Motor neuron (in vitro differentiated cells): ENCODE measurements at places on chromosomes 12 and 14.

GRCh38 chr14:55329999-55330710 lies 58.9 kb downstream of the FBXO34 start:
- ATAC-seq: no peak

- no peak for ATAC-seq
These were observed 57.3 kb upstream of the NOVA1 start for GRCh38 chr14:26655128-26655527.

- no peak for ATAC-seq
These were observed 82.3 kb downstream of the KCNMB4 start for GRCh38 chr12:70448371-70448770.

GRCh38 chr12:131990066-131990979 lies 40.6 kb downstream of the EP400 start:
- peak; percentile 66 for ATAC-seq

DNA sequence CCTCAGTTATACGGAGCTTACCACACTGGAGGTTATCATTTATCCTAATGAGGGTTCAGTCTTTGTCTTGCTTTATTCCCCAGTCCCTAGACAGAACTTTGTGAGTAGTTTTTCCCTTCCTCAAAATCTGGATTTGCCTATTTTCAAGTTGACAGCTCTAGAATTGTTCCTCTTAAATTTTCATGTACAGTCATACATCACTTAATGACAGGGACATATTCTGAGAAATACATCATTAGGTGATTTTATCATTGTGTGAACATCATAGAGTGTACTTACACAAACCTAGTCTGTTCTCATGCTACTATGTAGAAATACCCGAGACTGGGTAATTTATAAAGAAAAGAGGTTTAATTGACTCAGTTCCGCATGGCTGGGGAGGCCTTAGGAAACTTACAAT lies 3.1 kb downstream of the PRKAB1 start:
- ATAC-seq: no peak

GRCh38 chr12:94046626-94047410 lies 101.6 kb upstream of the PLXNC1 start:
- ATAC-seq: no peak

DNA sequence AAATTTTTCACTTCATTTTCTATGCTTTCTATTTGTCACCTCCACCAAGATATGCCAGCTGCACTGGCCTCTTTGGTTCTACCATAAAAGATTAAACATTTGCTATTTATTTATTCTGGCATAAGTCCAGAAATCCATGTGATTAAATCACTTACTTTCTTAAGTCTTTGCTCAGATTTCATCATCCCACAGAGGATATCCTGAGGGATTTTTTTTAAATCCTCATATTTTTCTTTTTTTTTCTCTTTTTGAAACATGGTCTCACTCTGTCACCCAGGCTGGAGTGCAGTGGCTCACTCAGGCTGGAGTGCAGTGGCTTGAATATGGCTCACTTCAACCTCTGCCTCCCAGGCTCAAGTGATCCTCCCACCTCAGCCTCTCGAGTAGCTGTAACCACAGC lies 645.4 kb upstream of the ATXN7L3B start:
- no peak for ATAC-seq

GRCh38 chr12:3365463-3366411 lies 125.3 kb upstream of the PRMT8 start:
- ATAC-seq: peak; percentile 90

DNA sequence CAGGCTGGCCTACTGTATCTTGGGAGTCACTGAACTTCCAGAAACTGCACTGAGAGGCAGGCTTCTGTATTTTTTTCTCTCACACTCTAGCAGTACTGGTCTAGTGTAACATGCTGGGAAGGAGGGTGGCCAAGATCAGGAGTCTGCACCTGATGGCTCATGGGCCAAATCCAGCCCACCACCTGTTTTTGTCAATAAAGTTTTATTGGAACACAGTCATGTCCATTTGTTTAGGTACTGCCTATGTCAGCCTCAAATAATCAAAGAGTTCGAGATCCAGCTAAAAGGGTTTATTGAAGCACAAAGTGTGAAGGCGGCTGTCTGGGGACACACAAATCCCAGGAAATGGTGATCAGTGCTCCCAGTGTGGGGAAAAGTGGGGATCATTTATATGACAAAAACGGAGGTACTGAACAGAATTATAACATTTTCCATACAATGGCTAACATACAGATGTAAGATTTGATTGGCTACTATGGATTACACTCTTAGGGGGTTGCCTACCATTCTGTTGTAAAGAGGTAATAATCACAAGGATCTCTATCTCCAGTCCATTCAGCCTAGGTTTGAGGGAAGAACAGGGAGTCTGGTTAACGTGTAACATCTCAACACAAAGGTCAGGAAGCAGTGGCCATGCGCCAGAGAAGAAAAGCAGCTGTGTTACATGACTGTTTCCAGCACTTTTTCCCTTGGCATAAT lies 12.9 kb downstream of the USP30 start:
- no peak for ATAC-seq

- no peak for ATAC-seq
These were observed 103.1 kb downstream of the EML1 start for GRCh38 chr14:99896361-99896760.

GRCh38 chr12:128365651-128366231 lies 98.8 kb downstream of the TMEM132C start:
- peak; percentile 39 for ATAC-seq

GRCh38 chr14:53034688-53035230 lies 83.9 kb upstream of the FERMT2 start:
- no peak for ATAC-seq

- no peak for ATAC-seq
These were observed 680.8 kb downstream of the BCL11B start for GRCh38 chr14:98591161-98591560.
